ENCODE measurements at places on chromosomes 2 and 18.

DNA sequence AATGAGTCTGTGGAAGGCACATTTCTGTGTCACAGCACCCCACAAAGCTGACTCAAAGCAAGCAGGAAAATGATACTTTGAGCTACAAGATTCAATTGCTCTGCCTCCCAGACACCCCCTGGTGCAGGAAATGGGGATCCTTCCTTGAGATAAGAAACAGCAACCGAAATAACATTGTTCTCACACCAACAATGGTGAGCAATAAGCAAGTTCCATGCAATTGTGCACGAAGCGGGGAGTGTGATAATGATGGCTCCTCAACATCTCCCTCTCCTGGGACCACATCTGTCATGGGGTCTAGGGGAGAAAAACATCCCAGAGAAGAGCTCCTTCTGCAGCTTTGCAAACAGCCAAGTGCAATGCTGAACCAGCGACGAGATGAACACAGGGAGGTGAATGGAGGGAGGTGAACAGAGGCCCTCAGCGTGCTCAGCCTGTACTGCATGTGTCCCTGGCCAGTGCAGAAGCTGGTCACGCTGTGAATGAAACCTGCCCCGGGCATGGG is 67.7 kb downstream of the PDCL3 start:
- no peak for DNase-seq

GRCh38 chr2:232385660-232386489 is 7.3 kb downstream of the ALPP start:
- DNase-seq = no peak

DNA sequence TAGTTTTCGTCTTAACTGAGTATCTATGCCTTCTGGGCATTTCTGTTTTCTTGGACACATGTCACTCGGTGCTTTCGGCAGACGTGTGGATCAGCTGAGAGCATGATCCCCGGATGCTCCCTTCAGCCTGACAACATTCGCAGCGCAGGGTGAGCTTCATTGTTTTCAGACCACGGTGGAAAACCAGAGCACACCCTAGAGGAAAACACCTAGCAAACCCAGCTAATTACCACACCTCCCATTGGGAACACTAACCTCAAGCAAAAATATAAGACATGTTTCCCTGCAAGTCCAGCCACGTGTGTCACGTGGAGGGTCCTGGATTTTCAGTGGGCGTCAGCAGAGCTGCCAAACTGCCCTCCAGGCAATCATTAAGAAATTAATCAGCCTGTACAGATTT is 31.0 kb downstream of the ANKRD29 start:
- peak; percentile 86 for DNase-seq

DNA sequence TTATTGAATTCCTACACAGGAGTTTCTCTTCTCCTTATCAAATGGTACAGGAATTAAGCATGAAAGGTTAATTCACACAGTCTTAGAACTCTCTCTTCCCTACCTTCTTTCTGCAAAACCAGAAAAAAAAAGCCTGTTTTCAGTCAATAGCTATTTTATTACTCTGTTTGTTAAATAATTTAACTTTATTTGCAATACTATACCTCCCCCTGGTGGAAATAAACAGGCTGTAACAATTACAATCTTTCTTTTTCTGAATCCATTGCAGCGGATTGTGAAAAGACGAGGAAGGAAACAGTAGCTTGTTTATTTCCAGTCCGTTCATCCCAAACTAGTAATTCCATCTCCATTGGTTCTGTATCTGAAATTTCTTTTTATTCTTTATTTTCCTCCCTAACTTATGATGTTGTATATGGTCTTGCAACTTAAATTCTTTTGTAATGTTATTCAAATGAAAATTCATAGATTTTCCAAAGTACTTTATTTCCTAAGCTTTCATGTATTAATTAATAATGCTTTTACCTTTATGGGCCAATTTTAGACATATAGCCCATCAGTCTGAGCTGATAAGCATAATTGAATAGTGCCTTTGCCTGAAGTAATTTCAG is 165.2 kb downstream of the SH3BP4 start:
- peak; percentile 45 for DNase-seq

- DNase-seq = no peak
Measured at GRCh38 chr2:28589746-28590463, 94.0 kb downstream of the PLB1 start.

DNA sequence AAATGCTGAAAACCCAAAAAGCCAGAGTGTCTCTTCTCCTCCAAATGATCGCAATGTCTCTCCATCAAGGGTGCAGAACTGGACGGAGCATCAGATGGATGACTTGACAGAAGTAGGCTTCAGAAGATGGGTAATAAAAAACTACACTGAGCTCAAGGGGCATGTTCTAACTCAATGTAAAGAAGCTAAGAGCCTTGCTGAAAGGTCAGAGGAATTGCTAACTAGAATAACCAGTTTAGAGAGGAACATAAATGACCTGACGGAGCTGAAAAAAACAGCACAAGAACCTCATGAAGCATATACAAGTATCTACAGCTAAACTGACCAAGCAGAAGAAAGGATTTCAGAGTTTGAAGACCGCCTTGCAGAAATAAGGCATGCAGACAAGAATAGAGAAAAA is 9.7 kb upstream of the POLE4 start:
- no peak for DNase-seq

DNA sequence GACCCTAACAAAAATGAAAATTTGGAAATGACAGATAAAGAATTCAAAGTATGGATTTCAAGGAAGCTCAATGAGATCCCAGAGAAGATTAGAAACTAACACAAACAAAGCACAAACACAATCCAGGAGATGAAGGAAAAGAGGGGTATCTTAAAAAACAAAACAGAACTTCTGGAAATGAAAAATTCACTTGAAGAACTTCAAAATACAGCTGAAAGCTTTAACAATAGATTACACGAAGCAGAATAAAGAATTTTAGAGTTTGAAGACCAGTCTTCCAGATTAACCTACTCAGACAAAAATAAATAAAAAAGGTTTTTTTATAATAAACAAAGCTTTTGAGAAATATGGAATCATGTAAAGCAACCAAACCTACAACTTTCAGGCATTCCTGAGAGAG is 671.8 kb upstream of the SLC39A10 start:
- no peak for DNase-seq

DNA sequence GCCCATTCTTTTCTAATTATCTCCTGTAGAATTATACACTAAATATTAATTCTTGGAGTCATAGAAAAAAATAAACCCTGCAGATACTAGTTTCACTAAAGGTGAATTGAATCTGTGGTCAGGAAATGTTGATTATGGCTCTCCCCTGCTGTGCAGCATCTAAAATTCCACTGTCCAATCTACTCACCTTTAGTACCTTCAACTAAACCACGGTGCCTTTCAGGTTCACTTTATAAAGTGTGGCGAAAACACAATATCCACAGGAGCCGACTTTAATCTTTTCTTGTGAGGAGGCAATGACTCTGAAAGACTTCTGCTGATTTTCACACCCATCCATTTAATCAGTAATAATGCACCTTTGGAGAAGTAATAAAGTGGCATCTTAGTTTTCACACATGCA is 402.3 kb downstream of the THSD7B start:
- DNase-seq = no peak
